ENCODE measurements at places on chromosomes 6 and 20. TPM values are rescaled to one million over a fixed set of nuclear protein-coding genes. Genes with fewer than 3 reads are reported as not detected.

DNA sequence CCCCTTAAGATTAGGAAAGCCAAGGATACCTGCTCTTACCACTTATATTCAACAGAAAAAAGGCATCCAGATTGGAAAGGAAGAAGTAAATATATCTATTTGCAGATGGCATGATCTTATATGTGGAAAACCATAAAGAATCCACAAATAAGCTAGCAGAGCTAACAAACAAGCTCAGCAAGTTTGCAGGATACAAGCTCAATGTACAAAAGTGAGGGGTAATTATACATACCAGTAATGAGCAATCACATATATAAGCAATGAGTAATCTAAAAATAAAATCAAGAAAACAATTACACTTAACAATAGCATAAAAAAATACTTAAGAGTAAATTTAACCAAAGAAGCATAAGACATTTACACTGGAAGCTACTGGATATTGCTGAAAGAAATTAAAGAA, 31.6 kb upstream of the HMGN3 start:
- no peak for DNase-seq

The NHLRC1 gene
- total RNA-seq = 0.11 TPM

The CST1 gene
- total RNA-seq = not detected

DNA sequence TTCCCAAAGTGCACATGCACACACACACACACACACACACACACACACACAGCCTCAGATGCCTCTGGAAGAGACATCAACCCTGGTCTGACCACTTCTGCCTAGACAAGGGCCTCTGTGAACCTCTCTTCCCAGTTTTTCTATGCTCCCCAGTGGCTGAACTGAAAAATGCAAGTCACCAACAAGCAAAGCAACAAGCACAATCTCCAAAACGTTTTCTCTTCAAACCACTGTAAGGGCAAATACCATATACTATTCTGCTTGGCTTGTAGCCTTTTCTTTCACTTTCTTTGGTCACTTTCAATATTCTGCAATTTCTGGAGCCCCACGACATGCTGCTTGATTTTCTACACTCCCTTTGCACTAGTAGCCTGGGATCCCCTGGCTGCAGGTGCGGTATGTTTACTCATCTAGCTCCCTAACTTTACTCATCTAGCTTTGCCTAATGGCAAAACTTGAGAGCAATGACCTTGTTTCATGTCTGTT, 121.4 kb upstream of the DST start:
- no peak for DNase-seq

The SRC gene
- 5.7 TPM for total RNA-seq

GRCh38 chr6:69866351-69866769, at the start of gene COL19A1:
Gene COL19A1 (plus strand): TSS chr6:69866556. CDS start chr6:69879568, 13,012 bp downstream.
- DNase-seq = peak; percentile 41

- DNase-seq = peak; percentile 58
Observed at GRCh38 chr6:28867086-28867409, 56.7 kb downstream of the TRIM27 start.

The TLDC2 gene
- total RNA-seq = not detected

DNA sequence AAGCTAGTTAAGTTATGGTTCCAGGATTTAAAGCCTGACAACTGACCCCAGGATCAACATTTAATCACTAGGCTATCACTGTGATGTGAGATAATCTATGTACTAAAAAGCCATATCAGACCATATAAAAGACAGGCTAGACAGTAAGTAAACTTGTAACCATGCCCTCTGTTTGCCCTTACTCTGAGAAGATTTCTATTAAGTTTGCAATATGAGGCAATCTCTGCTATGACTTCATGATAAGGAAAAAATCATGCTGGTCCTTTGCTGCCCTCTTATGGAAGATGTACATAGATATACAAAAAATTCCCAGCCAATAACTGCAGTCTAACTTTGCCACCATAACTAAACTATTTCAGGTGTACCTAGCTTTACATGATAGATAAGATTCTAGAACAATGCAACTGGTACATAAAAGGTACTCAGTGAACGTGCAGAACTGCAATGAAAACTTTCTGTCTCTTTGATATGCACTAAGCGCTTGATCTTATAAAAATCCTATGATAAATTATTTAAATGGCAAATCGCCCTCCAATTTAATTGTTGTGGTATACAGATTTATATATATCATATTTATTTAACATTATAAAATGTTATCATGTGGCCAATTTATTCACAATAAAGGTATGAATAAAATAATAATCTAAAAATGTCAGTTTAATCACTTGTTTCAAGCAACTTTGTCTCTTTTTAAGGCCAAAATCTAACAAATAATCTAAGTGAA, 70.5 kb downstream of the FAM217A start:
- DNase-seq = no peak

DNA sequence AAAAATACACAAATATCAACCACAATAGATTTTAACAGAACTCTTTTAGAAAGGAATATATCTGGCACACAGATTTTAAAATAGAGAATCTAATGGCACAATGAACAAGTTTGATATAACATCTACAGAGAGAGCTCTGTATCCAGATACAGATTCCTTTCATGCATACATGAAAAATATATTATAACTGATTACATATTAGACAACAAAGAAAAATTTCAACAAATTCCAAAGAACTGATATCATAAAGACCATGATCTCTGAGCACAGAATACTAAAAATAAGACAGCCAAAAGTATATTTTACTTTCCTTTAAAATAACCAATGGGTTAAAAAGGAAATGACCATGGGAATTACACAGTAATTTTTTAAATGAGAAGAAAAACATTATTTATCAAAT, 74.1 kb upstream of the MAP7 start:
- DNase-seq = no peak

DNA sequence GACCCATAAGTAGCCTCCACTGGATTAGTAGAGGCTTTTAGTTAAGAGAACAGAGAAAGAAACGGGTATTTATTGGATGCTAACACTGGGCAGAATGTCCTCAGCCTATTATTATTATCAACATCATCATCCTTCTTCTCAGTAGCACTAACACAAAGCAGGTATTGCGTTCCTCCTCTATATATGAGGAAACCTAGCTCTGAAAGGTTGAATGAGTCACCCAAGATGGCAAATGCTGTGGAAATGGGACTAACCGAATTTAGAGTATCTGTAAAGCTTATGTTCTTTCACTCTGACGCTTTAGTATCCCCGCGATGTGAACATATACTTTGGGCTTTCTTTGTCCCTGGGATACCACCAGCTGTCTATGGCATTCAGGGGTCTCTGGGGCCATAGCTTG, 77.0 kb downstream of the ADTRP start:
- no peak for DNase-seq

The WFDC5 gene
- total RNA-seq = 0.23 TPM

DNA sequence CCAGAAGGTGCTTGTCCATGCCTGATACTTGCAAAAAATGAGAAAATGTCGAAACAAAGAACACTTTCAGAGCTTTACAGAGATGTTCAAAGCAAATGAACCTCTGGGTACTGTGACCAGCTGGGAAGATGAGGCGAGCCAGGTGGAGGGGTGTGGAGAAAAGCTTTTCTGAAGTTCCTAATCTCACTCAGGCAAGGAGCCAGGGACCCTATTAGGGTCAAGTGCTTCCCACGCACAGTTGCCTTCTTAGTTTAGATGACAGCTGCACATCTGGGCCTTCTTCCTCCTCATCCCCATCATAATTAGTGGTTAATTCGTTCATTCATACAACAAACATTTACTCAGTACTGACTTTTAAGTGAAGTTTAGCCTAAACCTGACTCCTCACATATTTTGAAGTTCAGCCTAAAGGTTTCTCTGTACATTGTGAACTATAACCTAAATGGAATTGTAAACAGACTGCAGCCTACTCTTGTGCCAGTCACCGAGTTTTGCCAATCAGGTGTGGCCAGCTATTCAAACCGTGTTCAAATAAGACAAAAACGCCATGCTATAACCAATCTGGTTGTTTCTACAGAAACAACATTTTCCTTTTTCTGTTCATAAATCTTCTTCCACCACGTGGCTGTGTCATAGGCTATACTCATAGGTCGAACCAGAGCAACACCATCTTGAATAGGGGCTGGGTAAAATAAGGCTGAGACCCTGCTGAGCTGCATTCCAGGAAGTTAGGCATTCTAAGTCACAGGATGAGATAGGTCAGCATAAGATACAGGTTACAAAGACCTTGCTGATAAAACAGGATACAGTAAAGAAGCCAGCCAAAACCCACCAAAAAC, 19.3 kb upstream of the AHCY start:
- DNase-seq = no peak
